ENCODE measurements at places on chromosomes 6 and 20.

DNA sequence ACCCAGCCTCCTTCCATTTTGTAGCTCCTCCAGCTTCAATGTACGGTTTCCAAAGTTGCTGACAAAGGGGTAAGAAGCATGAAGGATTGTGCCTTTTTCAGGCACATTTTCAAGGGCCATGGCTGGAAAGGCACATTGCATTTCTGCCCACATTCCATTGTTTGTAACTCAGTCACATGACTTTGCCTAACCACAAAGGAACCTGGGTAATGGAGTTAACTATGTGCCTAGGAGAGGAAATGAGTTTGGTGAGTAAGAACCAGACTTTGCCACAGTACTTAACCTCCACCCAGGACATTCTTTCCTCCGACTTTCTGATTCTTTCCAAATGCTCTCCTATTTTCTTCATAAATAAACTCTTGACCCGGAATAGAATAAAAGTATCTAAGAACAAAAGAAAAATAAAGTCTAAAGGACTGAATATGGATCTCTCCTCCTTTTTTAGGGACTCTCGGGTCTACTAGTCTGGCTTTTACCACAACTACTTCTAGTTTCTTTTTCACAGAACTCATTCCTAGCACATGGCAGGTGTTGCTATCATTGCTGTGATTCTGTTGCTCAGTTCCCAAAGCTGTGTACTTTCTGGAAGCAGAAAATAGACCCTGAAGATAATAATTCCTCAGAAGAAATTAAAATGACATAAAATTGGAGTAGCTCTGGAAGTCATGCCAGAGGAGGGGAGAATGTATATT lies 81.5 kb upstream of the ISM1 start:
- DNase-seq, result no peak

DNA sequence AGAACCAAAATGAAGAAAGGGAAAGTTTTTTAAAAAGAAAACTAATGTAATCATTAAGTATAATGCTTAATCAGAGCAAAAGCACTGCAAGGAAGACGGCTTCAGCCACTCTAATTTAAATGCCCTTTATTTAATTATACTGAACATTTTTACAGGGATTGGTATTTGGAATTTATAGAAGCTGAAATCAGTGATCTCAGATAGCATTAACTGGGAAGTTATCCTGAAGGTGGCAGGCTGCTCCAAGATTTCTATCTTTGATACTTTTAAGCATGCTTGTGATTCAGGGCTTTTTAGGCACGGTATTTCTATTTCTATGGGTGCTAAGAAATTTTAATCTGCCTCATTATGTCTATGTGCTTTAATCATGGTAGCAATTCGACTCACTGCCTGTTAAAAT lies 1.3 kb upstream of the NDUFAF4 start:
- DNase-seq, result no peak

DNA sequence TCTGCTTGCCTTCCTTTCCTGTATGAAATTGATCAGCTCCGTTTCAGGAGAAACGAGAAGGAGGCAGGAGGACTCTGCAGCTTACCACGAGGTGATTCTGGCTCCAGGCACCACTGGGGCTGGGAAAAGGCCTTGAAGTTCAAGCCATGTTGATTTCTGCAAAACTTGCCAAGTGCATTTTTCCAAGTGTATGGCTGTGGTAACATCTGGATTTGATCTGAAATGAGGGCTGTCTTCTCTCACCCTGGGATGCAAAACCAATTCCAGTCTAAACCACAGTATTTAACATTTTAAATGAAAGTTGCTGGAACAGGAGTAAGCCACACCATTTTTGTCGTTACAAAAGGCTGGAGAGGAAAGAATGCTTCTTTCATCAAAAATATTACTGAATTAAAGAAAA lies 36.1 kb upstream of the FAM210B start:
- no peak for DNase-seq

DNA sequence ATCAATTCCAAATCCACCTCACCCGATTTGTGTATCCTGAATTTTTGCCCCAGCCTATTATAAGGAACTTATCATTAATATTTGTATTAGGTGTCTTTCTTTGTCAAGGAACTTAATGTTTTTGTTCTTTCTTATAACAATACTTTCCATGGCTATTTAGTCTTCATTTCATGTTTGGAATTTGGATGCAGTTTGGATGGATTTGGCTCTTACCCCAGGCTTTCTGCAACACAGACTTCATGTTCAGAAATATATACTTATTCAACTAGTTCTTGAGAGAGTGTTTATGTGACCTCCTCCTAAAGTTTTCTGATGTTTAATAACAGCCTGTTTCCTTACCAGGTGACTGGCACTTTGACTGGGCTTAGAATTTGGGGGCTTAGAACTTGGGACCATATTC lies 35.9 kb upstream of the TOX2 start:
- DNase-seq, result no peak

- no peak for DNase-seq
These were observed 1.7 kb upstream of the PDE10A start for GRCh38 chr6:165664559-165665383.
